ENCODE measurements at places on chromosomes 7 and 10.
A peak's percentile ranks its signal among the peaks of the same experiment; 100 is the strongest.

GRCh38 chr10:79982362-79982800, 33.5 kb upstream of the SFTPD start:
- no peak for DNase-seq

- peak; percentile 24 for DNase-seq
Observed at GRCh38 chr10:6409971-6410643, 170.0 kb downstream of the PRKCQ start.

GRCh38 chr10:103733045-103733419, 122.3 kb downstream of the SH3PXD2A start:
- DNase-seq: no peak

- no peak for DNase-seq
Observed at GRCh38 chr10:844552-844951, 87.0 kb downstream of the LARP4B start.

- no peak for DNase-seq
Observed at GRCh38 chr10:123995461-123996131, 97.8 kb downstream of the CHST15 start.

- no peak for DNase-seq
Observed at GRCh38 chr7:158728911-158729645, 24.5 kb upstream of the NCAPG2 start.

DNA sequence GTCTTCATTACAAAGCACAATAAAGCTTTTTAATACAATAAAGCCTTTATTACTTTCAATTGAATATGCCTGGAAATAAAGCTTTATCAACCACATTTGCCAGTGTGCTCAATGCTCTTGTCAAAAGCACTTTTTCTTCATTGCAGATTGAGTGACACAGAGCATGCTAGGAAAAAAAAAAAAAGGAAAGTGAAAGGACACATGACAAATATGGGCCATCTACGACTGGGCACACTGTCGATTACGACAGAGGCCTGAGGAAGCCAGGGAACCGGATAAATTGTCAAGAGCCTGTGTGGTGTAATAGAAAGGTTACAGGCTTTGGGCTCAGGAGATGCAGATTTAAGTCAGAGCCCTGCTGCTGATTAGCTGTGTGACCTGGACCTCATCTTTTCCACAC, 84.8 kb upstream of the LRGUK start:
- no peak for DNase-seq

GRCh38 chr10:20776384-20777118, 120.6 kb downstream of the NEBL start:
- no peak for DNase-seq

DNA sequence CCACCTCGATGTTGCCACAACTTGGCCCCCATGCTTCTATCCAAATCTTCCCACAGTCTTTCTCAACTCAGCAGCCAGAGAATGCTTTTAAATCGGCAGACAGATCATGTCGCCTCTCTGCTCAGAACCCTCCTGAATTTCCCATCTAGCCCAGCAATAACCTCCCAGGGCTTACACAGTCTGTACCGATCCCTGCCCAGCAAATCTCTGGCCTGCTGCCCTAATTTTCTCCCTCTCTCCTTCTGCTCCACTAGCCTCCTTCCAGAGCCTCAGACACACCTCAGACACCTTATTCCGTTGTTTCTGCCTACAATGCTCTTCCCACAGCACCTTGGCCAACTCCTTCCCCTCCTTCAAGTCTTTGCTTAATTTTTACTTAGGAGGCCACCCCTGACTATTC, 32.3 kb downstream of the MDH2 start:
- no peak for DNase-seq

- DNase-seq: no peak
Observed at GRCh38 chr7:16740996-16741395, 12.6 kb upstream of the TSPAN13 start.

GRCh38 chr10:126468467-126468866, 80.2 kb upstream of the ADAM12 start:
- no peak for DNase-seq

DNA sequence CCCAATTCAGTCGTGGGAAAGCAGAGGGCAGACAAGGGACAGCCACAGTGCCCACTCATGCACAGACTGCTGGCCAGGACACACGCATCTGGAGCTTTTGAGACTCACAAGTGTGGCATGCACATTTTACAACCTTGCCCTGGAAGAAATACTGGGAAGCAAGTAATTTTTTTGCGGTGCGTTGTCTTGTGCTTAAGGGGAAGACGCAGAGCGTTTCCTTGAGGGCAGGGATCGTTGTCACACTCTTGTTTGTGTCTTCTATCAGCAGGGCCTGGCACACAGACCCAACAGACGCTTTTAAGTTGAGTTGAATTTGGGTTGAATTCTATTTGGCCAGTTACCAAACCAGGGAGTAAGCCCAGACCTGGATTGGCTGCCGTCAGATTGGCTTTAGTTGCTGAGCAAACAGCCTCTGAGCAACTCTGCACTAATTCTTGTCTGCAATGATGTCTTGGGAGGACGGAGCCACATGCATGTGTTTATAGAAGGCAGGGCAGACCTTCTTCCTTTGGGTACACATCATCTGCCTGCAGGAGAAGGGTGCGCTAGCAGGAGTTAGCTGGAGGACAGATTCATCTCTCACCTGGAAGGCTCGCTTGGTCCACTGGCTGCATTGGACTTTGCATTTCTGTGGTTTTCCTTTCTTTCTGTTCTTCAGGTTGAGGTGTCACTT, 38.4 kb downstream of the IL2RA start:
- DNase-seq: no peak

DNA sequence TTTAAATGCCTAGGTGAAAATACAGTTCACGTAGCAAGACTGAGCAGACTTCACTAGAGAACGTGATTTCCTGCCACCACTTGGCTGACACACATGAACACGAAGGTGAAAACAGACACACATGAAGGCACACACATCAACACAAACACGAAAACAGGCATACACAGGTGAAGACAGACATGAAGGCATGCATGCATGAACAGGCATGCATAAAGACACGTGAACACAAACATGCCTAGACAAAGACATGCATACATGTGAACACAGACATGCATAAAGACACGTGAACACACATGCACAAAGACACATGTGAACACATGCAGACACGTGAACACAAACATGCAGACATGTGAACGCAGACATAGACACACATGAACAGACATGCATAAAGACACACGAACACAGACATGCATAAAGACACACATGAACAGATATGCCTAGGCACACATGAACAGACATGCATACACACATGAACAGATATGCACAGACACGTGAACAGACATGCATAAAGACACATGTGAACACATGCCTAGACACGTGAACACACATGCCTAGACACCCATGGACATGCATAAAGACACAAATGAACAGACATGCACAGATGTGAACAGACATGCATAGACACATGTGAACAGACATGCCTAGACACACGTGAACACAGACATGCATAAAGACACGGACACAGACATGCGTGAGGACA, 243.1 kb downstream of the ZMYND11 start:
- DNase-seq: no peak
